ENCODE measurements at places on chromosomes 16 and 17.

DNA sequence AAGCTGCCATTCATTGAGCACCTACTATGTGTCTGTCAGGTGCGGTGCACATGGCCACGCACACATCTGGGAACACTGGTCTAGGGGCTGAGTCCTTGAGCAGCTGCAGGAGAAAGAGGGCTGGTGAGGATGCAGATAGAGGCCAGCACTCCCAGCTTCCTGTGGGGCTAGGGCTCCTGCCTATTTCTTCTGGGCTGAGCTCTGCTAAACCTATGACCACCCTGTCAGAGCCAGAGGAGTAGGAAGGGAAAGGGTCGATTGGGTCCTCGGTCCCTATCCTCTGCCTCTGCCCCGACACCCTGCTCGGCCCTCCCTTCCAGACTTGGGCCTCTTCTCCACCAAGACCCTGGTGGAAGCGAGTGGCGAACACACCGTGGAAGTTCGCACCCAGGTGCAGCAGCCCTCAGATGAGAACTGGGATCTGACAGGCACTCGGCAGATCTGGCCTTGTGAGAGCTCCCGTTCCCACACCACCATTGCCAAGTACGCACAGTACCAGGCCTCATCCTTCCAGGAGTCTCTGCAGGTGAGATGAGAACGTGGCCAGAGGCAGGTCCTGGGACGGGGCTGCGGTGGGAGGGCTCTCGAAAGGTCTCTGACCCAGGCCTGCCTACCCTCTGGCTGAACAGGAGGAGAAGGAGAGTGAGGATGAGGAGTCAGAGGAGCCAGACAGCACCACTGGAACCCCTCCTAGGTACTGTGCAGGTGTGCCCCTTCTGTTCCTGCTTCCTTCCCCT, 4.0 kb upstream of the TMEM88 start:
- DNase-seq, result no peak

GRCh38 chr17:17870247-17870646, 33.5 kb upstream of the SREBF1 start:
- no peak for DNase-seq

- DNase-seq, result no peak
These were observed 4.7 kb upstream of the LCMT1 start for GRCh38 chr16:25106567-25107465.

- no peak for DNase-seq
These were observed 27.5 kb downstream of the OMG start for GRCh38 chr17:31269578-31269983.

DNA sequence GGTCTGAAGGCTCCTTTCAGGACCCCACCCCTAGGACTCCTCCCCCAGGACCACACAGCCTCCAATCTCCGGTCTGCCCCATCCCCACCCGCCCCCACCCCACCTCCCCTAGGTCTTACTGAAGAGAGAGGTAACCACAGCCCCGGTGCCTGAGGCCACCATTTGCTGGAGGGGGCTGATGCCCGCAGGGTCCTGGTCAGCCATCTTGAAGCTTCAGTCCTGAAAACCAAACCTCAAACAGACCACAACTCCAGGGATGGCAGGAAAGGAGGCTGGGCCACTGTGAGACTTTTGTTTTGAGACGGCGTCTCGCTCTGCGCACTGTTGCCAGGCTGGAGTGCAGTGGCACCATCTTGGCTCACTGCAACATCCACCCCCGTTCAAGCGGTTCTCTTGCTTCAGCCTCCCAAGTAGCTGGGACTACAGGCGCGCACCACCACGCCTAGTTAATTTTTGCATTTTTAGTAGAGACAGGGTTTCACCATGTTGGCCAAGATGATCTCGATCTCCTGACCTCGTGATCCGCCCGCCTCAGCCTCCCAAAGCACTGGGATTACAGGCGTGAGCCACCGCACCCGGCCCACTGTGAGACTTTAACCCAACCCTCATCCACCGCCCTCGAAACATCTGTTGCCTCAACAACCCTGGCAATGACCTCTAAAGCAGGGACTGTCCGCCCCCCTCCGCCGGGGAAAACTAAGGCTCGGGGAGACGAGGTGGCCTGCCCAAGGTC, 1.1 kb downstream of the SLC25A39 start:
- DNase-seq, result no peak
